GM03348 (cell line): ENCODE measurements at places on chromosomes 3 and 15.

- no peak for DNase-seq
Observed at GRCh38 chr3:110905121-110905520, 166.5 kb upstream of the NECTIN3 start.

- DNase-seq = no peak
Observed at GRCh38 chr3:132198516-132198915, 118.7 kb upstream of the ACP3 start.

GRCh38 chr3:114119776-114120175 lies 59.1 kb downstream of the DRD3 start:
- no peak for DNase-seq

GRCh38 chr3:46671541-46672348 lies 21.7 kb downstream of the ALS2CL start:
- no peak for DNase-seq

DNA sequence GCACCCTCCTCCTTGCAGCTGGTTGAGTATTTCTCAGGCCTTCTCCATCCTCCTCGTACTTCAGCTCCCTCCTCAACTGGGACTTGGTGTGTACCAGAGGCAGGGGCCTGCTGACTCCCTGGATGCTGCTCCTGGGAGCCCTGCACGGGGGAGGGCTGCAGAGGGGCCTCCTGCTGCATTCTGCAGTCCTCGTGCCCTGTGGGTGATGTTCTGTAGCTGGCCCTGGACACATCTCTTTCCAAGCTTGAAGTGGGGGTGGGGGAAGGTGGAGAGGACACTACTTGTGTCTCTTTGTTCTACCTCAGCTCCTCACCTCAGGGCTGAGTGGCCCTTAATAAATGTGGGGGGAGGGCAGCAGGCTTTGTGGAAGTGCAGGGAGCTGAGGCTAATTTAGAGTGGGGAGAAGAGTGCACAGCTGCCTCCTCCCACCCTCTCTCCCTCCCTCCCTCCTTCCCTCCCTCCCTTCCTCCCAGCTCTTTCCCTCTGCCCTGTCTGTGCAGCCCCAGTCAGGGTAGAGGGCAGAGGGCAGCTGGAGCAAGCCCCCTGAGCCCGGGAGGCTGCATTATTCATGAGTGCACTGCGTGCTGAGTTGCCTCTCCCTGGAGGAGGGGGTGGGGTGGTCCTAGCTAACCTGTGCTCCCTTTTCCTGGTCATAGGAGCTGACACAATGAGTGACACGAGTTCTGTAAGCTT lies 3.7 kb upstream of the GRM2 start:
- DNase-seq = no peak

- peak; percentile 42 for DNase-seq
Observed at GRCh38 chr3:86563400-86563970, 427.5 kb downstream of the VGLL3 start.

DNA sequence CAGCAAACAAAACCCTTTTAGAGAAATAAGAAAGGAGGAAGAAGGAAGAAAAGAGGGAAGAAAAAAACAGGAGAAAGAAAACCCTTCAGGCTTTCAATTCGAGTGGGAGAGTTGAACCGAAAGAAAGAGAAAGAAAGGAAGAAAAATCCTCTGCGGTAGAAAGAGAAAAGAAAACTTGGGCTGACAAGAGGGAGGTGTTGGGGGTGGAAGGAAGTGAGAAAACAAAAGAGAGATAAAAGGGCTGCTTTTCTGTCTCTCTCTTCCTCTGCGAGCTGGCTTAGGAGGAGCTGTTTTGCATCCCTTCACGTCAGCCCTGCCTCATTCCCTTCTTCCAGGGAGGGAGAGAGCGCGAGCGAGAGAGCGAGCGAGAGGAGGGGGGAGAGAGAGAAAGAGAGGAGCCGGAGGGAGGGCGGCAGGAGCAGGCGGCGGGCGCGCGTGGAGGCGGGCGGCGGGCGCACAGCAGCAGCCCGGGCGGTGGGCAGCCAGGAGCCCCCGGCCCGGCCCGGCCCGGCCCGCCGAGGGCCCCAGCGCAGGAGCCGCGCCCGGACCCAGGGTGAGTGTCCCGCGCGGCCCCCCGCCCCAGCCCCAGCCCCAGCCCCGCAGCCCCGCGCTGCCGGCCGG lies at the start of gene ZNF710:
Gene ZNF710 (plus strand): TSS at position 263 of the 621 bp plus-strand sequence. CDS start 65,814 bp downstream, outside the sequence.
- DNase-seq = peak; percentile 84

- peak; percentile 100 for DNase-seq
Observed at GRCh38 chr3:49786357-49787181, at the start of gene IP6K1. Gene IP6K1, minus strand, starts transcription at chr3:49786542. Its CDS starts 38,502 bp downstream, at chr3:49748040.

GRCh38 chr3:71956716-71957115 lies 171.8 kb upstream of the PROK2 start:
- no peak for DNase-seq

- no peak for DNase-seq
Observed at GRCh38 chr3:79125313-79125984, 642.3 kb downstream of the ROBO1 start.

DNA sequence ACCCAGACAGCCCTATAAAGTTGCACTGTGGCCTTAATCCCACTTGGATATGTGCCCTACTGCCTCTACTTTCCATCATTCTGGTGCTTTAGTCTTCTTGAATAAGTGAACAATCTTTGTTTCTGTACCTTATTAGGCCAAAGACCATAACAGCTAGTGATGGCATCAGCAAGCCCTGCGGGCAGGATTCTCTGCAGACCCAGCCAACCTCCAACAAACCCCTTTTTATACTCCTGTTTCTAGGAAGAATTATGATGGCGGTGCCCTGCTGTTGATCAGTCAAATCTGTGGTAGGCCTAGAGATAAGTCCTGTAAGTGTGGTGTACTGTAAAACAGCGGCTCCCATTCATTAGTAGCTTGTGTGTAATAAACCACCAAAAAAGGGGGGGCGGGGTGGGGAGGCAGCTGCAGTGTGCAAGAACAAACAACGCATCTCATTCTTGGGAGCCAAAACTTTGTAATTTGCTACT lies 40.5 kb downstream of the SOX2 start:
- DNase-seq = no peak

GRCh38 chr3:16412192-16412800 lies 101.2 kb downstream of the RFTN1 start:
- DNase-seq = no peak

- no peak for DNase-seq
Observed at GRCh38 chr15:51218299-51218938, 120.0 kb downstream of the CYP19A1 start.

DNA sequence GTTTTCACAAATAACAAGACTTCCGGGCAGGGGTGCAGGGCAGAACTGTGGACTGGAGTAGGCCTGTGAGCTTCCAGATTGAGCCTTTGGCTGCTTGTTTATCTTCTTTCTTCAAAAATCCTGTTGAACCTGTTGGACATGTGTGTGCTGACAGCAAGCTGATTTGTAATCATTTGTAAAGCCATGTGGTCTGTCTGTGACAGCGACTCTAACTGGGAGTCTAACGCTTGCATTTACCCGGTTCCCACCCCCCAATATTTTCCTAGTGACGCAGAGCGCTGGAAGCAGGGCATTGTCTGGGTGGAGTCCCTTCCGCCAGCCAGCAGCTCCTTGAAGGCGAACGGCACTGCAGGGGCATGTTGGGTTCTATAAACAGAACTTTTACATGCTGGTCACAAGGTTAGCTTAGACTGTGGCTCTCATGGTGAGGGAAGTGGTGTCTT lies 85.7 kb upstream of the MYZAP start:
- DNase-seq = peak; percentile 71

- DNase-seq = no peak
Observed at GRCh38 chr3:6099458-6100075, 761.3 kb upstream of the GRM7 start.

DNA sequence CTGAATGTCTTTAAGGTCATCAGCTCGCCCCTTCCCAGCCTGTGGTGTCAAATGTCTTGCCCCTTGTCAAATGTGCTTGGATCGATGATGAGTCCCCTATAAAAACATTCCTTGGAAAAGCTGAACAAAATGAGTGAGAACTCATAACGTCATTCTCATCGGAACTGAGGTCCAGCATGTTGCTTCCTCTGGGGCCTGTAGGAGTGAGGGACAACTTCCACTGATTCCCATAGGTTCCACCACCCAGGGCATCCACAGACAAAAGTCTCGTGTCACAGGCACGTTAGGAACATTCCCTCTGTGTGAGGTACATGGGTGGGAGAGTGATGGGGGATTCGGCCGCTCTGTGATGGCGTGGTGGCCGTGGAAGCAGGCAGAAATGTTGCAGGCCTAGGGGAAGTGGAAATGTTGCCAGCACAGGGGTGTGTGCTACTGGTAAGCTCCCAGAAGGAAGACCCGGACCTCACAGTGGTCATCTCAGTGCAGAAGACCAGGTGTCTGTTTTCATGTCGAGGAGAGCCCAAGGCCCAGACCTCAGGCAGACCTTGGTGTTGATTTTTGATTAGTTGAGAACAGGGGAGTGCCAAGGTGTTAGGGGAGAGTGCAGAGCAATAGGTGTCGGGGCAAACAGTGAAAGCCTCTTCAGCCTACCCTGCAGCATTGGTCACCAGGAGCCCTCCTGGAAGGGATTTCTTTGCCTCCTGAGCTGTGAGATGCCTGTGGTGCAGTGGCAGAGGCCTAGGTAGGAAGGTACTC lies 96.8 kb downstream of the SNRPN start:
- DNase-seq = no peak

DNA sequence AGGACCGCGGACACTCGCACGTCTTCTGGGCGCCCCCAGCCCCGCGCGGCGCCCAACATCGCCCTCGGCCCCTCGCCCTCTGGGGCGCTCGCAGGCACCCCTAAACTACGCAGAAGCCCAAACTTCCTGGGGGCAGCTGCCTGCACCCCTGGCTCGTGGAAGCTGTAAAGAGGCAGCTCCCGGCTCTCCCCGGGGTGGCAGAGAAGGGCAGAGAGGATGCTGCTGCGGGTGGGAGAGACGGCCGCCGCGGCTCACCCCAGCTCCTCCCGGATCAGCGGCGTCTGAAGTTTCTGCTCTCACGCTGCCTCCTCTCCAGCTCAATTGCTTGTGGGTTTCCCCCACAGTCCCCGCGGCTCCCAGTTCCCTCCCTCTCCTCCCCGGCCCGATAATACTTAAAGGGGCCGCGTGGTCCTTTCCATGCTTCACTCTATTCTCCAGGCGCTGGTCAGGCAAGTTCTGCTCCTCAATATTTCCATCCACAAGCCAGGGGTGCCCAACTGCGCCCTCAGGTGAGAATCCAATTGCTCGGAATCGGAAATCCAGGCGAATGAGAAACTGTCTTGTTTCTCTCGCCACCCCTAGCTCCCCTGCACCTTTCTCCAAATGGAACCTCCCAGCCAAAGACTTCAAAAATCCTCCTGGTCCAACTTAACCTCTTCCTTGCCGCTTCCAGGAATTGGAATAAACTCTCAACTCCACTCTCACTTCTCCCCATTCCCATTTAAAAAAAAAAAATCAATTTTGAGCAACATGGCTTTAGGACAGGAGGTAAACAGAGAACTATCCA lies 748.5 kb downstream of the ROBO1 start:
- DNase-seq = peak; percentile 93

- peak; percentile 96 for DNase-seq
Observed at GRCh38 chr3:129606636-129607390, at the start of gene PLXND1. Gene PLXND1, minus strand, starts transcription at chr3:129606676. Its CDS starts 37 bp downstream, at chr3:129606639.

DNA sequence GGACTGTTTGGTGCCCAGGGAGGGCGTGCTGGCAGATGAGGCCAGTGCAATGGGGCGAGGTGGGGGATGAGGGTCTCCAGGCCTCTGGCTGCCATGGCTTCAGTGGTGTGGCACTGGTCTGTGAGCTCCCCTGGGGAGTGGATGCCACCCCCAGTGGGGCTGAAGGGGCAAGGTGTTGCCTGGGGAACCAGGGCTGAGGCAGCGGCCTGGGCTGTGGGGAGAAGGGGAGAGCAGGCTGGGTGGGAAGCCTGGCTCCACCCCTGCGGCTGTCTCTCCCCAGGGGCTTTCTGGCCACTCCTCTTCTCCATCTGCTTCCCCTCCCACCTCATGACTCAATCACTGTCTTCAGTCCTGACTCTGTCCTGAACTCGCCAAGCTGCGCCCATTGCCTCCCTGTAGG lies 88.4 kb upstream of the TLE3 start:
- DNase-seq = no peak

- no peak for DNase-seq
Observed at GRCh38 chr15:31484986-31485385, 158.4 kb downstream of the KLF13 start.

- DNase-seq = no peak
Observed at GRCh38 chr3:78076379-78076778, 1036.5 kb downstream of the ROBO2 start.

- no peak for DNase-seq
Observed at GRCh38 chr3:172536505-172536904, 13.3 kb upstream of the TNFSF10 start.

DNA sequence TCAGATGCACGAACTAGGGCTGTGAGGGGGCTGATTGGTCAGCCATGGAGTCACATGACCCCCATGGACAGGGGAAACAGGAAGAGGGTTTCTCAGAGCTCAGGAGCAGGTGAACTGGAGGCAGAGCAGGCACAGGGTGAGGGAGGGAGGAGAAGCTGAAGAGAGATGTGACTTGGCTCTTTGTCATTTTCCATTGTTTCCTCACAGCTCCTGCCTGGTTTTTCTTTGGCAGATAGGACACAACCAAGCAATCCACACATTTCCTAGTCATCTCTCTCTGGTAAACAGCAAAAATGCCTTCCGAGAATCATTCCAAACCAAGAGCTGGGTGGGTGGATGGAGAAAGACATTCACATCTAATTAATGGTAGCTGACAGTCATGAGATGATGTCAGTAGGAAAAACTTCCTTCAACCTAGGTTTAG lies 43.4 kb upstream of the LMCD1 start:
- DNase-seq = peak; percentile 70

GRCh38 chr3:127680146-127680661 lies 7.5 kb downstream of the ABTB1 start:
- no peak for DNase-seq

GRCh38 chr3:149019580-149019979 lies 28.2 kb downstream of the GYG1 start:
- DNase-seq = no peak

DNA sequence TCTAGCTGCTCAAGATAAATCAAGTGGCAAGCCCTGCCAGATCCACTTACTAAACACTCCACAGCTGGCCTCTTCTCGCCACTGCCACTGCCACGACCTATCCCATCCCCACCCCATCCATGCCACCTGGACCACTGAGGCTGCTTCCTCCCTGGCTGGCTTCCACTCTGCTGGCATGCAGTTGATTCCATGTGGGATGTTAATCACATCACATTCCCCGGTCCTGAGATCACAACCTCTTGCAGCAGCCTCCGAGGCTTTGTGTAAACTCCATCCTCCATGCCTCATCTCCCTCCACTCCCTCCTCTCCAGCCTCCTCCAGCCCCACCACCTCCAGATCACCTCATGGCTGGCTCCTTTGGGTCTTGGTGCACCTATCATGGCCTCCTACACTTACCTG lies 7.7 kb downstream of the NCKIPSD start:
- no peak for DNase-seq

DNA sequence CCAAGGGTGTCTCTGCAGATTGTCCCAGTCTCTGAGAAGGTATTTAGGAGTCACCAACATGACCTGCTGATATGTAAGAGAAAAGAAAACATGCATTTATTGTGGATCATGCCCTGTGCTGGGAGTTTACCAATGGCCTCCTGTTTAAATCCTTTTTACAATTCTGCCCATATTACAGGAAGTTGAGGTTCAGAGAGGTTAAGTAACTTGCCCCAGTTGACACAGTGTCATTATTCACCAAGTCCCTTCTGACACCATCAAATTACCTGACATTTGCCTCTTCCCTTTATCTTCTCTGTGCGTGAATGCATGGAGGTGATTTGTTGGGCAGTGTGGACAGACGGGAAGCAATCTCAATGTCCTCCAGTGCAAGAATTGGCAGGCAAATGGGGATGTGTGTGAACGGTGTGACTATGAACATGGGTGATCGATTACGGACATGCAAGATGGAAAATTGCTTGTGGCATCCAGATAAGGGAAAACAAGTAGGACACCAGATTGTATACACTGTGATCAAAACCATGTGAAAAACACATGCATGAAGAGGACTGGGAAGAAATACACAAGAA lies 27.3 kb downstream of the ZNF710 start:
- DNase-seq = no peak
